ENCODE measurements at places on chromosomes 1 and 21.

GRCh38 chr1:224501836-224502235 is 67.2 kb upstream of the WDR26 start:
- no peak for DNase-seq

- no peak for DNase-seq
These were observed 239.0 kb upstream of the PTBP2 start for GRCh38 chr1:96482616-96483015.

DNA sequence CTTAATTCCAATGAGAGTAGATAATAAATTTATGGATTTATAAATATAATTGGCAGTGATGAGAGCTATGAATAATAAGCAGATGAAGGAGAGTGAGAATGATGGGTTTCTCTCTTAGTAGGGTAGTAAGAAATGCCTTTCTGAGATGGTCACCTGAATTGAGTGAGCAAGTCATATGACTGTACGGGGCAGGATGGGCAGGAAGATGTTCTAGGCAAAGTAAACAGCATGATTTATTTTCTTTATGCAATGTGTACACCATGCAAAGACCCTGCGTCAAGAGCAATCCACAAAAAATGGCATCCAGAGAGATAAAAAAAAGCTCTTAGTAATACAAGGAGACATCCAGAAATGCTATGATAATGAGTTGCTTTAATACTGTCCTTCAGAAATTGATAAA is 409.9 kb downstream of the HLX start:
- no peak for DNase-seq

GRCh38 chr1:72003092-72003491 is 279.2 kb downstream of the NEGR1 start:
- no peak for DNase-seq

DNA sequence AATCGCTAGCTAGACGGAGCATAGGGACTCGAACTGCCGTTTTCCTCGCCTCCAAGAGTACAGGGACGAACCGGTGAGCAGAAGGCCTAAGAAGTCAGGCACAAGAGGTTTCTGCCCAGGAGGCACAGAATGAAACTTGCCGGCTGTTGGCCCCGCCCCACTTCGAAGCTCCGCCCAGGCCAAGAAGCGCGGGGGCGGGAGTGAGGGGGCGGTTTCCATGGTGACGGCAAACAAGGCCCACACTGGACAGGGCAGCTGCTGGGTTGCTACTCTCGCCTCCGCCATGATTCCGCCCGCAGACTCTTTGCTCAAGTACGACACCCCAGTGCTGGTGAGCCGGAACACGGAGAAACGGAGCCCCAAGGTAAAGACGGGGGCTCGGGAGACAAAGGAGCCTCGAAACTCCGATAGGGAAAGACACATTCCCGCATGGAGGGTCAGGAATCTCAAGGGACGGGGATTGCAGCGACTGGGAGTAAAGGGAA is at the start of gene DNALI1:
Gene DNALI1 (plus strand): TSS at position 229 of the 485 bp plus-strand sequence. CDS start 55 bp downstream, at position 284.
- DNase-seq, result peak; percentile 60

DNA sequence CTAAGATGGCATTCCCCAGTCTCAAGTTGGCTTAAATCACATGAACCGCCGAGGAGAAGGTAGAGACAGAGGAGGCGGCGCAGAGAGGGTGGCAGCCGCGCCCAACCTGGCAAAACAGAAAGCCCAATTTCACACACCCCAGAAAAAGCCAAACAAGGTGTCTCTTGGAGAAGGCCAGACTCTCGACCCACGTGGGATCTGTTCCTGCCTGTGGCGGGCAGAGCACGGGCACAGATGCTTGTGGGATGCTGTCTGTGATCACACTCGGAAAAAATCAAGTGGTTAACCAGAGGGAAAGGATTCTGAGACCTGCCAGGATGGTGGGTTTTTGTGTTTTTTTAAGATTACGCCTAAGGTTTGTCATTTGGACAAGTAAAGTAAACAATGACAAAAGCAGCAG is 80.7 kb downstream of the MRPL37 start:
- DNase-seq, result peak; percentile 68

- no peak for DNase-seq
These were observed 18.1 kb downstream of the KNCN start for GRCh38 chr1:46533179-46533864.

GRCh38 chr1:10824821-10825540 is 28.5 kb upstream of the CASZ1 start:
- no peak for DNase-seq

GRCh38 chr1:156904187-156904959 is 10.9 kb downstream of the PEAR1 start:
- DNase-seq, result no peak

DNA sequence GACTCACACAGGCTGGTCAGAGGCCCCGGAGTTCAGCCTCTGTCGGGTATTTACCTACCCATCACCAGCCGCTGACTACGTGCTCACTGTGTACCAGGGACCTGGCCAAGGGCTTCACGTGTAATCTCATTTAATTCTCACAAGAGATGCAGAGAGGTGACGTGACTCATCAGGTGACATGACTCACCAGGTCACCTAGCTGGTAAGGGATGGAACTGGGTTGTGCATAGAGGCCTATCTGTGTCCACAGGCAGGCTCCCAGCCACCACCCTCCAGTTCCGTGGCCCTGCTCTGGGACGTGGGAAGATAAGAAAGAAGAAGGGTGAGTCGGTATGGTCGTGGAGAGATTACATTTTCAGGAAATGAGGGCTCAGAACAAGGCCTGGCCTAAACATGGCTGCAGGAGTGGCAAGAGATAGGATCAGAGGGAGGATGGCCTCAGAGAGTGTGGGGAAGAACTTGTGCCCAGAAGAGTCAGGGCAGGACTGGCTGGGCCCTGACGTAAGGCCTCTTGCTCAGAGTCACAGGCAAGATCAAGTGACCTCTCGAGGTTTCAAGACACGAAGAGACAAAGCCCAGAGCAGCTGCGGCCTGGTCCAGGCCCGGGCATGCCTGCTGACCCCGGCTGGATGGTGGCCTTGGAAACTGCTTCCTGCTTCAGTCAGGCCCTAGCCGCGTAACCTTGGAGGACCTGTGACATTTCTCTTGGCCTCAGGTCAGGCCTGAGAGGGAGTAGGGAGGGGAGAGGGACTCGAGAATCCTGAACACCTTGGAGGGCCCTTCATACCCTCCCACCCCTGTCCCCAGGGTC is 52.7 kb upstream of the WASF2 start:
- no peak for DNase-seq

DNA sequence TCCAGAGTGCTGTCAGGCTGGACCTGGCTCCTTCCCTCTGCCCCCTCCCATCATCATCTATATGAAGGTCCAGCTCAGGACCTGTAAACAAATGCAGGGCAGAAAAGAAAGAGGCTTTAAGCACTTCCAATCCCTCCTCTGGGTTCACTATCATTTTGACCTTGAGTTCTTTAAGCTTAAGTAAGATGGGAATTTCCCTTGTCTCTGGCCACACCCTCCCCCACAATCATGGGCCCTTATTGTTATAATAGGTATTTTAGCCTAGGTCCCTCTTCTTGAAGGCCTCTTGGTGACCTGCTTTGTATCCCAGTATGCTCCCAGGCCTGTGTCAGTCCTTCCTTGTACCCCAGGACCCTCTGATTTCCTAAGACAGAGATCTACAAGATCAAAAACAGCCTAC is 45.1 kb upstream of the EPS15 start:
- no peak for DNase-seq

DNA sequence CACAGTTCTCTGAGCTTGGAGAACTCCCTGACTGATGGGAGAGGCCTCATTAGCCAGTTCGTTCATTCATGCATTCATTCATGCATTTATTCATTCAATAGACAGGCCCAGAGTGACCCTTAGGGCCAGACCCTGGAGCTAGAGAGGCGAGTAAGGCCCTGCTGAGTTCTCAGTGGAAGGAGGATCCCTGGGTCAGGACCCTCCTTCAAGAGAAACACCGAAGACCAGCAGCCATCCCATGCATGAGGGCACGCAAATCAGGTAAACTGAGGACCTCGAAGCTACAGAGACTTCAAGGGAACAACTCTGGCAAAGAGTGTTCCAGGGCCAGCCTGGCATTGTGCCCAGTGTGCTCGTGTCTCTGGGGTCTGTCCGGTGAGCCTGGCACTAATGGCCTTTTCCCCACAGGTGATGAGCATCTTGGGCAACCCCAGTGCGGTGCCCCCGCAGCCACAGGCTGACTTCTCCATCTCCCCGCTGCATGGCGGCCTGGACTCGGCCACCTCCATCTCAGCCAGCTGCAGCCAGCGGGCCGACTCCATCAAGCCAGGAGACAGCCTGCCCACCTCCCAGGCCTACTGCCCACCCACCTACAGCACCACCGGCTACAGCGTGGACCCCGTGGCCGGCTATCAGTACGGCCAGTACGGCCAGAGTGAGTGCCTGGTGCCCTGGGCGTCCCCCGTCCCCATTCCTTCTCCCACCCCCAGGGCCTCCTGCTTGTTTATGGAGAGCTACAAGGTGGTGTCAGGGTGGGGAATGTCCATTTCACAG is 104.8 kb downstream of the PAX7 start:
- DNase-seq, result no peak

- no peak for DNase-seq
These were observed 47.9 kb downstream of the CAPN9 start for GRCh38 chr1:230794871-230795605.

DNA sequence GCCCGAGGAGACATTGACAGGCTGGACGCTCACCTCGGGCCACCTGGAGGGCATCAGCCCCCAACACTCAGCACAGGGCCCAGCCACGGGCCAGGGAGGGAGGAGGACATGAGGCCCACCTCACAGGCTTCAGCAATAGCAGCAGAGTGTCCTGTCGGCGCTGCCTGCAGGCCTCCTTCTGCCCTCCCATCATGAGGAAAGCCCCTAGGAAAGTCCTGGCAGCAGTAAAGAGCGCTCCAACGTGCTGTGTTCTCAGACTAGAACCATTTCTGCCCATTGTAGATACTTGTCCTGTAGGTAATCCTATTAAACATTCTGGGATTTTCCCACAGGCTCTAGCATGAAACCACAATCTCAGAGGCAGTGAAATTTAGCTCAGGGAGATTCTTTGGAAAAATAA is 62.0 kb upstream of the GALNT2 start:
- no peak for DNase-seq

DNA sequence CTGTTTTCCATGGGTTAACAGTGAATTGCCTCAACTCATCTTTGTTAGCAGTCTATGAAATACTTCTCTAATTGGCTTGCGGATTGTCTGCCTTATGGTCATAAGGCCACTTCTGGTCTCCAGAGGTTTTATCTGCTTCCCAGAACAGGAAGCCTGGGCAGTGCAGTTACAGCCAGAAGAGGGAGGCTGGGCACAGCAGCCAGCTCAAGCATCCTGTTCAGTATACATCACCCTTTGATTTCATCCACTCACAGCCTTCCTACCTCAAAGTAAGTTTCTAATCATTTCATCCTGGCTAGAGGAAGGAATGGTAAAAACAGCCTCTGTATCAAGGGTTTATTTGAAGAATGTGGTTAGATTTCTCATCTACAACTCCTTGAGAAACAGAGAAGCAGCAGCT is 311.5 kb upstream of the DEPDC1 start:
- no peak for DNase-seq

GRCh38 chr1:66256629-66257572 is 277.1 kb upstream of the SGIP1 start:
- DNase-seq, result no peak

GRCh38 chr1:9111957-9112356 is 16.9 kb downstream of the GPR157 start:
- no peak for DNase-seq

DNA sequence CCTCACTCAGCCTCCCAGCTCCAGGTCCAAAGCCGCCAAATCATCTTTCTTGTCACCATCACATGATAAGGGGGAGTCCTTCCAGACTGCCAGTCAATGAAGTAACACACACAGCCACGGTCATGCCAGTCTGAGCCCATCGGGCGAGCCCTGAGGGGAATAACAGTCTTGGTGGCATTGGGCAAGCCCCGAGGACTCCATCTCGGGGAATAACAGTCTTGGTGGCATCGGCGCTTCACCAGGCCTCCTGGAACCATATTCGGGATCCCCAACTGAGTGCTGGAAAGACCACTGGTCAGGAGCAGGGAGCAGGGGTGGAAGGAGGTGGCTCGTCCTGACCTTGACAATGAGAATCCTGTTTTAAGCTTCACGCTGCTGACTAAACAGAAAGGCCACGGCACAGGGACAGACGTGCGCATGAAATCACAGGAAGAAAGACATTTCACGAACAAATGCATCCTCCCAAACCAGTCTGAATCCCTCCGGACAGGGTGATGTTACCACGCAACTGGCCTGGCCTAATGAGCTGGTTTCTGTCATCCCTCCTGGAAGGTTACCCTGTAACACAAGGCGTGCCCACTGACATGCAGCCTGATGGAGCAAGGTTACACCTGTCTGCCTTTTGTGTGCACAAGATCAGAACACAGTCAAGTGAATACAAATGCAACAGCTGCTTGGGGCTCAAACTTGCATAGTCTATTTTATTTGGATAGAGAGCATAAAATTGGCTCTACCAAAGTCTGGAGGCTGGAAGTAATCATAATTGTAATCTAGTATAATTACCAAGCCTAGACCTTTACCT is 517.4 kb downstream of the KIF26B start:
- DNase-seq, result no peak

GRCh38 chr1:24327891-24328290 is 8.7 kb downstream of the GRHL3 start:
- no peak for DNase-seq

Data from dorsolateral prefrontal cortex (tissue), 122 donors.